Foreskin fibroblast (primary cell): ENCODE measurements at places on chromosomes 4 and X.
A peak's percentile ranks its signal among the peaks of the same experiment; 100 is the strongest.

DNA sequence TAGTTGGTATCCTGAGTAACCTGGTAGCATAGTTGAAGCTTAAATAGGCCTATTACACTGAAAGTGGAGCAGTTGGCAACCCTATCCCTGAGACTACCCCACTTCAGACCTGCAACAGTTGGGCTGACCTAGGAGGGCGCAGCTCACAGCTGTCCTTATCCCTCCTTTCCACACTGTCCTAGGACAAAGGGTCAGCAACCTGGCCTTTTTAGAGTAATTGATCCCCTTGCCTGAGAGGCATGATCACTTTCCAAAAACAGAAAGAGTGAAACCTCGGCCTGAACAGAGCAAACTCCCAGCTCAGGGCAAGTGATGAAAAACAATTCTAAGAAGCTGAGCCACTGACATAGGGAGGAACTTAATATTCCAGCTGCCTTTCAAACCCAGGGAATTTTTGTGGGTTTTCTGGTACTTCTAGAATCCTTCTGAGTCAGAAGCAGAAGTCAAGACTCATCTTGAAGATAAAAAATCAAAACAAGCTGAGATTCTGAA, 94.9 kb upstream of the MYOZ2 start:
- DNase-seq: peak; percentile 76

DNA sequence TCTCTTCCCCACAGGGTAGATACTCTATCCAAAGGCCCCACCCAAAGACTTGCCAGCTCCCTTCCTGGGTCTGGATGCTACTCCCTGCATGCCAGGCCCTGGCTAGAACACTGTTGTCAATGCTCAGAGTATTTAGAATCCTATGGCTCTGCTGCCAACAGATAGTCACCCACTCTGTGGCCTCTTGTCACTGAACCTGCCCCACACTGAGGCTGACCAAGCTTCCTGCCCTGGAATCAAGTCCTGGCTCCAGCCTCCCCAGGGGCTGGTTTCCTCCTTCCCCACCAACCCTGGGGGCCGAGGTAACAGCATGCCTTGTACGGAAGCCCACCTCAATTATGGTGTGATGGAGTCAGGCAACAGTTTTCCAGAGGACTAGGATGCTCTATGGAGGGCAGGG, 63.3 kb downstream of the EFNB1 start:
- no peak for DNase-seq

DNA sequence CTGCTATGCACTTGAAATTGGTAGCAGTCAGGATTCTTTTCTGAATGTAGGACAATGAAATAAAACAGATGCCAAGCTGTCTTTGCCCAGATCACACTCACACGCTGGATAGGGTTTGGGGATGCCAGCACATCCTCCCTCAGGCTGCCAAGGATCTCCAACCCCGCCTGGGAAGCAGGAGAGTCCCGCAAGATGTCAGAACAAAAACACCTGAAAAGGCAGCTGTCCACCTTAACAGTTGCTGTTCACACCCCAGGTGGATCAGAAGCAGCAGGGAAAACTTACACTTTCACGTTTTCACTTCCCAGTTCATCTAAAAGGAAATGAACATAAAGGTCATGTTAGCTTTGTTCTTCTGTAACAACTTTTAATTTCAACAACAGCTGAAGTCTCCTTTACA, 35.7 kb downstream of the TMEM154 start:
- no peak for DNase-seq

- DNase-seq: peak; percentile 13
These were observed 12.7 kb upstream of the AADAT start for GRCh38 chr4:170102426-170102825.

- no peak for DNase-seq
These were observed 107.6 kb downstream of the DCTD start for GRCh38 chr4:182809417-182810102.

GRCh38 chr4:38842994-38843393, 13.6 kb downstream of the TLR6 start:
- no peak for DNase-seq

GRCh38 chr4:157996061-157997028, 176.5 kb downstream of the GASK1B start:
- DNase-seq: no peak

DNA sequence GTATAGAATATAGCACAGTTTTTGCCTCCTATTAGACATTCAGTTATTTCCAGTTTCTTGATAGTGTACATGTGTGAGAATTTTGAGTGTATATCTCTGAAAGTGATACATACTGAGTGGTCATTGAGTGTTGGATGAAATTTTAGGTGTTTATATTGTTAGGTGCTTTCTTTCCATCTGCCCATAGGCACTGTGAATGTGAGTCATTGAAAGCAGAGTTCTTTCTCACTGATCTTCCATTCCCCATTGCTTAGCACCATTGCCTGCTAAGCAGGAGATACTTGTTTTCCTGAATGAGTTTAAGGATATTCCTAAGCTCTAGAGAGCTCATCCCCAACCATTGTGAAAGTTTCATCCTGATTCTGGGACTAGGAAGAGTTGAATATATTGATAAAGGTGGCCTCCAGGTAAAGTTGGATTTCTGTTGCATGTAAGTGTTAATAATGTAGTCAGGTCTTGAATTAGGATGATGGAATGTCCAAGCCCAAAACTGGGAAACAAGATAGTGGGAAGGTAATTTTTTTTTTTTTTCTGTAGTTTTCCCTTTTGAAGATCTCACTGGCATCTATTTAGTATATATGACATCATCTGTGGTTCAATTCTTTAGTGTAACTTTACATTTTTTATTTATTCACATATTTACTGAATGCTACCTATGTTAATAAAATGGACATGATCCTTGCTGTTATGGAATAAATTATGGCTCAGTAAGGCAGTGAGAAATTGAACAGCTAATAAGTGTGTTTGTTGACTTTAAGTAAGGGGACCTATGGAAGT, 22.1 kb downstream of the UBE2K start:
- DNase-seq: peak; percentile 40

DNA sequence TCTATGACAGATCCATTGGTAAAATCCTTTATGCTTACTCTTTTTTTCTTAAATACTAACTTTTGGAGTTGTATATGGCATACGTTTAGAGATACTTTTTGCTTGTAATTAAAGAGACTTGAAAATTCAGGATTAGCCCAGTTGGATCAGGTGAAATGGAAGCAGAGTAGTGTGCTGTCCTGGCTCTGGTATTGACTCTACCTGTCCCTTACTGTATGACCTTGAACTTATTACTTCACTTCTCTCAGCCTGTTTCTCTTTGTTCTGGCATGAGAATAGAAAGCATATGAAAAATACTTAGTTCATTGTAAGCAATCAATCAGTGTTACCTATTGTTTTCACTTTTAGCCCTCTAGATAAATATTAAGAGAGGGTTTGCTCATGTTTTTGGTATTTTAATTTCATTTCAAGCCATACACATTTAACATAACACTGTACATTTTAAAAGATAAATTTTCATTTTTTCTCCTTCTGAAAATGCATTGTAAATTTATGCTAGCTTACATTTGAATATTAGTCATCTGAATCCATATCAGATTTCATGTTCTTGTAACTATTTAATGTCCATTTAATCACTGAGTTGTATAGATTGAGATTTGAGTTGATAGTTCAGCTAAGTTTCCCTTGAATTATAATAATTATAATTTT, 35.9 kb downstream of the GUCY1B1 start:
- no peak for DNase-seq

GRCh38 chr4:156950948-156951347, 20.7 kb downstream of the PDGFC start:
- no peak for DNase-seq

- DNase-seq: no peak
These were observed 166.2 kb upstream of the RPS6KA3 start for GRCh38 chrX:20432746-20433387.

DNA sequence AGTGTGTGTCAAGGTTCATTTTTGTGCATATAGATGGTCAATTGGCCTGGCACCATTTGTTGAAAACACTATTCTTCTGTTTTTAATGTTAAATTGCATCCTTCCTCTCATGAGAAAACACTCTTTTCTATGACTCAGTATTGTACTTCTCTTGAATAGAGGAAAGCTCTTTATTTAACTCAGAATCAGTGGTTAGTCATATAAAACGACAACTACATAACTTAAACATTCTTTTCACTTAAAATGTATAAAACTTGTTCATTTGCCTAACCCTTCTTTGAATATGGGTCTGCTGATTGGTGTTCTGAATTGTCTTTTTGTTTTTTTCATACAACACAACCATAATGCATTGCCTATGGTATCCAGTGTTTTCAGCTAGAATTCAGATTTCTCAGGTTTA, 17.2 kb upstream of the MRPL1 start:
- DNase-seq: no peak

DNA sequence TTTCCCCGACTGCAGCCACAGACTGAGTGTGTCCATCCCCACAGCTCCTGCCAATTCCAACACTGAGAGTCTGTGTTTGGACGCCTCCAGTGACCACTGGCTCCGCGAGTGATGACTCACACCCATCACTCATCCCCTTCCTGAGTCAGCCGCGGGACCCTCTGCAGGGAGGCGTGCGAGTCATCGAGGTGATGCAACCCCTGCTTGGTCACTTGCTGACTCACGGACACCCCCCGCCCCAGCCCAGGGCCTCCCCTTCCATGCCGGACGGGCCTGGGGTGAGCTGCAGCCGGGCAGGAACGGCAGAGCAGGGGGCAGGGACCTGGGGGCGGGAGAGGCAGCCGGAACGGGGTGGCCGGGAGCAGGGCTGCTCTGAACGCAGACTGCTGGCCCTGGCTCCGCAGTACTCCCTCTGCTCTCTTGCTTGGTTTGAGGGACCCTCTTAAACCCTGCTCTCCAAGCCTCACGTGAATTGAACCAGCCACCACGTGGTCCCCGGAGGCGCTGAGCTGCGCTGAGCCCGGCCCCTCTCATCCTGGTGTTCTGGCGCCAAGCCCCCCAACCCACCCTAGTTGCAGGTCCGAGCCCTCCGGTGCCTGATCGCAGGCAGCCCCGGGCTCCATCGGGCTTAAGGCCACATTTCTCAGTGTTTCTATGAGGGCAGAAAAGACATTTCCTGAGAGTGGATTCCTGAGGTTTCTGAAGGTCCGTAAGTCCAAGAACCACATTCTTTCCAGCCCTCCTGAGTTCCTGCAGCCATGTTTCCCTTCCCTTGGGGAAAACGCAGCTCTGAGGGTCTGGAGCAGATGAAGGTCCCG, 32.4 kb downstream of the FGFRL1 start:
- DNase-seq: peak; percentile 99

GRCh38 chr4:141193516-141194034, 27.1 kb upstream of the ZNF330 start:
- no peak for DNase-seq

DNA sequence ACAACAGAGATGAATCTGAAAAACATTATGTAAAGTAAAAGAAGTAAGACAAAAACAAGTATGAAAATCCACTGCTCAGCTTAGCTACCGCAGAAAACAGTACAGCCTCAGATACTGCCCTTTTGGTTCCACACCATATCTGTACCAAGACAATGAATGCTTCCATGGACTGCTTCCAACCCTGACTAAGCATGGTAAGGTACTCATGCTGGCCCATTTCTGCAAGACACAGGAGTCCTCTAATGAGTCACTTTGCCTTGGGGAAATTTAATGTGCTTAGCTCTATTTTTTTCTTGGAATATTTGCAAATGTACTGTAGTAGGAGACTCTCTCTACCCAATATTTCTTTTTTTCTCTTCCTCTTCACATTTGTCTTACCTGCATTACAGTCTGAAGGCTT, 931.7 kb upstream of the HS3ST1 start:
- no peak for DNase-seq

DNA sequence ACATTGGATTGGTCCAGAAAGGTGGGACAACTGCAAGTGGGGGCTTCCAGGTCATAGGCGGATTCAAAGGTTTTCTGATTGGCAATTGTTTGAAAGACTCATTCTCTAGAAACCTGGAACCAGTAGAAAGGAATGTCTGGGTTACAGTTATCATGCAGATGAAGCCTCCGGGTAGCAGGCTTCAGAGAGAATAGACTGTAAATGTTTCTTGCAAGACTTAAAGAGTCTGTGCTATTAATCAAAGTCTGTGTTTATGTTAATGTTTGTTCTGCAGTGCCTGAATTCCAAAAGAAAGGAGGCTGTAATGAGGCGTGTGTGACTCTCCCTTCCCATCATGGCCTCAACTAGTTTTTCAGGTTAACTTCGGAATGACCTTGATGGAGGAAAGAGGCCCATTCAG, 43.9 kb upstream of the GC start:
- no peak for DNase-seq

GRCh38 chr4:68079928-68080327, 49.7 kb downstream of the TMPRSS11F start:
- no peak for DNase-seq

- DNase-seq: no peak
These were observed 4.8 kb upstream of the CCSER1 start for GRCh38 chr4:90122355-90122748.

DNA sequence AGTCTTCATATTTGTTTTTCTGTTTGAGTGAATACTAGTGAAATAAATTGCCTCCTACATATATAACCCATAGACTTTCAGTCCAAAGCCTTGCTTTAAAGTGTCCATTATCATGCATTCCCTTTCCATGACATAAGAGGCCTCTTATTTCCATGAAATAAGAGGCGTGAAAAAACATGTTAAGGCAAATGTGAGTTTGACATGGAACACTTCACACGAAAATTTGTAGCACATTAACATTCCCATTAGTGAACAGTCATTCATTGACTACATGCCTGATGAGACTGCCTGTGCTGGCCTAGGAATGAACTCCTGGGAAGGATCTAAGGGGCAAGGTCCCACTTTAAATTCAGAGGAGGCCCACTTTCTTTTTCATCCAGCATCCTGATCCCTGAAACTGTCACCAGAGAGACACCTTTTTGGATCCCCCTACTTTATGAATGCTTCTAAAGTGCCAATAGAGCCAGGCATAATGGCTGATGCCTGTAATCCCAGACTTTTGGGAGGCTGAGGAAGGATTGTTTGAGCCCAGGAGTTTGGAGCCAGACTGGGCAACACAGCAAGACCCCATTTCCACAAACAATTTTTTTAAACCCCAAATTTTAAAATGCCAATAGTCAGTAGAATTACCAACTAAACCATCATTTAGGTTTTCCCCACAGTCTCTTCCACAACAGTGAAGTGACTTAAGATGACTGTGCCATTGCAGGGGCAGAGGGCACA, 6.7 kb downstream of the RTL8B start:
- DNase-seq: no peak

DNA sequence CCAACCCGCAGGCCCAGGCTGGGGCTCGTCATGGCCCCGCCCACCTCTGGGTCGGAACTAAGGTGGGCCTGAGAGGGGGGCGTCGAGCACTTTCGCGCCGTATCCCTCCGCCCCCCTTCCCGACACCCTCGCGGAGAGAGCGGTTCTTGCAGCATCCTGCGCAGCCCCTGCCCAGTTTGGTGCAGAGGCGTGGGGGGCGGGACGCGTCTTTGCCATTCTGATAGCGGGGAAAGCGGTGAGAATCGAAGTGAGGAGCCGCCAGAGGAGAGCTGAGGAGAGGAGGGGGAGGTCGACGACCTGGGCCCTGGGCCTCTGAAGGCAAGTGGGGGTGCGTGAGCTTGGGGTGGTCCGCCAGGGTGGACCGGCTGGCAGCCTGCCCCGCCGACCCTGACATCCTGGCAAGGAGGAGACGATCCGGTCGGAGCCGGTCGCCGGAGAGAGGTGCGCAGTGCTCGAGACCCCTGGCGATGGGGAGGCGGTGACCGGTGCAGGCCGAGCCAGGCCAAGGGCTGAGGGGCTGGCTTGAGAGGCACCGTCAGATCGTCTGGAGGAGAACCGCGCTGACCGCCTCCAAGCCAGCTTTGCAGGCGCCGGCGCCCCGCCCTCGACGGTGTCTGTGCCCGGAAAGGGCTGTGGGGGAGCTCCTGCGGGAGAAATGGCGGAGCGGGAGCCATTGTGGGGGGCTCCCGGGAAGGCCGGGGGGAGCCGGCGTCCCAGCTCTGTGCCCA, 25.5 kb downstream of the GPRASP3 start:
- DNase-seq: peak; percentile 16

- DNase-seq: no peak
These were observed 291.8 kb upstream of the FAT4 start for GRCh38 chr4:125022855-125023501.

GRCh38 chrX:53421772-53422085, 725 bp downstream of the SMC1A start:
- DNase-seq: no peak
